ENCODE measurements at places on chromosomes 7 and 10.

DNA sequence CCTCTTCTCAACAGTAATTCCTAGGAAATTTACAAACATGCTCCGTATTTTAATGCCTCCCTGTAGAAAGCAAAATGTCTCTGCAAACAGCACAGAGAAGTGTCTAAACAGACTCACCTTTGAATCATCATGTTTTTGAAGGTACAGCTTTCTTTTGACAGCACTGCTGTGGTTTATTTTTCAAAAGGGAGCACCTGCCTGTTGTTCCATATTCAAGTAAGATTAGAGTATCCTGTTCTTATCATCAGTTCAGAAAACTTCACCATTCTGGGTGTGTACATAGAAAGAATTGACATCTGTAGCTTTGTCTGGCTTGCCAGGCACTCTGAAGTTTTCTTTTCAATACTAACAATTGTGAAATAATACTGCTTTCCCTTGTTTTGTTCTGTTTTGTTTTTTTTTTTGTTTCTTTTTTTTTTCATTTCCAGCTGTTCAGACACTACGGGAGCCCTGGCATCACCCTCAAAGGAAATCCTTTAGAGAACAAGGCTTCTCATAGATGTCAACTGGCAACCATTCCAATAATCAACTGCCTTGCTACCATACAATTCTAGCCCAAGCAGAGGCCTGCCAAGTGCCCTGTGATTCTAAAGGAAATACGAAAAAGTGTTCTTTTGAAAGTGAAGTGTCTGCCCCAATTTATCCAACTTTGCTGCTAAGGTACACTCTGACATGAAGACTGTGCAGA, 275.9 kb downstream of the PRPF18 start:
- DNase-seq: no peak

GRCh38 chr10:43681220-43681619, 32.5 kb upstream of the ZNF32 start:
- no peak for DNase-seq

GRCh38 chr7:23472956-23473843, 2.9 kb upstream of the IGF2BP3 start:
- no peak for DNase-seq

DNA sequence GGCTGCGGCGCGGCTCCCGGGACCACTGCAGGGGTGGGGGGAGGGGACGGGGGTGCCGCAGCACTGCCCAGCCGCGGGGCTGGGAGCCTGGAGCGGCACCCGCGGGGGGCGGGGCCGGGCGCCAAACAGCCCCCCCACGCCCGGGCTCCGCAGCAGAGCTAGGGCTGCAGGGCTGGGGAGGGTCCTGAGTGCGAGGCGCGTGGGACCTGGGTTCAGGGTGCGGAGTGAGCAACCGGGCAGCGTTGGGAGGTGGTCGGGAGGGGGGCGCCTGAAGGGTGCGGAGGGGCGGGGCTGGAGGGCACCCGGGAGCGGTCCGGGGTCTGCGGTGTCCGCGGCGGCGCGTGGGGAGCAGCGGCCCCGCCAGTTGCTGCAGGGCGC, 528 bp downstream of the CAMK2G start:
- DNase-seq: no peak

- DNase-seq: no peak
Measured at GRCh38 chr10:36573246-36573645, 552.2 kb upstream of the ANKRD30A start.

DNA sequence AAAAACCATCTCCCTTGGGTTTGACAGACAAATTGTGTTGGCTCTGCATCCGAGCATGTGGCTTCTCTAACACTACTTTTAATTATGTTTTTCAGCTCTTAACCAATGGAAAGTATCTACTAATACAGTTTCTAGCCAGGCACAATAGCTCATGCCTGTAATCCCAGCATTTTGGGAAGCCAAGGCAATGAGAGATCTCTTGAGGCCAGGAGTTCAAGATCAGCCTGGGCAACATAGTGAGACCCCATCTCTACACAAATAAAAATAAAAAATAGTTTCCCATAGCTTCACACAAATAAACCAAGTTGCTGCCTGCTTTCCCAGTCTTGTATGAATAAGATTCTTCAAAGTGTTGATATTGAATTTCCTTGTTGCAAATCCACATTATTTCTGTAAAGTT, 13.8 kb upstream of the ARHGAP12 start:
- no peak for DNase-seq

DNA sequence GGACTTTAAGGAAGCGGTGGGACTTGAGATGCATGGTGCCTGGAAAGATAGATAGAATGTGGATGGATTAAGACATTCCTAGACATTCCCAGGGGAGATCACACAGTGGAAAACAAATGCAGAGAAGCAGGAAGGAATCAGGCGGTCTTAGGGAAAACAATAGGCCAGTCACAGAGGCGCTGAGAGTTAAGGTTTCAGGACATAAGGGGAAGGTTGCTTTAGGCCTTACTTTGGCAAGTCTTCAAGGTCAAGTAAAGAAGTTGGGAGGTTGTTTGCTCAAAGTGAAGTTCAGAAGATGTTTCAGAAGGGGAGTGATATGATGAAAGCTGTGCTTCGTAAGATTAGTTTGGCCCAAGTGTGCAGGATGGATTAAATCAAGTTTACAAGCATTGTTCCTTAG, 109.4 kb downstream of the SUGCT start:
- DNase-seq: no peak

Data from retina (tissue), 1 donor.